Mesenchymal stem cell (in vitro differentiated cells and primary cell): ENCODE measurements at places on chromosomes 3 and 15.
A peak's percentile ranks its signal among the peaks of the same experiment; 100 is the strongest.

- DNase-seq: no peak
- no peaks in the 10 kb centered on the region for H3K36me3 ChIP-seq
- no peak overlapping the region for H3K27ac ChIP-seq
Observed at GRCh38 chr3:14822670-14823390, 4.1 kb downstream of the FGD5 start.

GRCh38 chr15:73946046-73946721 is 19.9 kb downstream of the LOXL1 start:
- DNase-seq: no peak
- H3K4me1 ChIP-seq: peaks cover 33% of the 10 kb centered on the region
- H3K4me3 ChIP-seq: no peak overlapping the region
- peaks cover 76% of the 10 kb centered on the region for H3K36me3 ChIP-seq

- H3K27me3 ChIP-seq: no peaks in the 10 kb centered on the region
- peaks cover 22% of the 10 kb centered on the region for H3K4me1 ChIP-seq
- peak overlapping the region; percentile 75 for H3K4me3 ChIP-seq
- H3K36me3 ChIP-seq: peaks cover 15% of the 10 kb centered on the region
- H3K27ac ChIP-seq: peak overlapping the region; percentile 82
Observed at GRCh38 chr3:11582191-11582968, 61.3 kb downstream of the VGLL4 start.

DNA sequence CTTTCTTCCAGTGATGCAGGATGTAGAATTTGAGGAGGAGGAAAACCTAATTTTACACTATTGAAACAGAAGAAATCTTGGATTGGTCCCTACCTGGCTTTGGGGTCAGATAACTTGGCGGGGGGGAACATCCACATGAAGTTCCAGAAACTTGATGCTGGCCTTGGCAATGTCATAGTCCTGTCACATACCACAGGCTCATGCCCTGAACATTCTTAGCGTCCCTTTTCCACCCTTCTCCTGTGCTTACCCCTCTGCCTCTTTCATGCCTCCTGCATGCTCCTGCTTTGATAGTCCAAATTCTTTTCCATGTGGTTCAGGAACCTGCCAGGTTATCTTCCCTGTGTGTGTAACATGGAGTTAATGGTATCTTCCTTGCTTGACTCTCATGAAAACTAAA is 110.6 kb downstream of the UNC13C start:
- no peak overlapping the region for H3K4me3 ChIP-seq
- H3K4me1 ChIP-seq: no peaks in the 10 kb centered on the region
- H3K27me3 ChIP-seq: no peaks in the 10 kb centered on the region
- no peak for DNase-seq
- H3K27ac ChIP-seq: no peak overlapping the region
- no peaks in the 10 kb centered on the region for H3K36me3 ChIP-seq

GRCh38 chr3:56775838-56776555 is 25.8 kb downstream of the ARHGEF3 start:
- H3K4me3 ChIP-seq: no peak overlapping the region
- no peaks in the 10 kb centered on the region for H3K27me3 ChIP-seq
- no peaks in the 10 kb centered on the region for H3K36me3 ChIP-seq
- peak; percentile 50 for DNase-seq

GRCh38 chr3:112635674-112636073 is 5.3 kb downstream of the CCDC80 start:
- H3K4me3 ChIP-seq: no peak overlapping the region
- H3K27me3 ChIP-seq: no peaks in the 10 kb centered on the region
- H3K4me1 ChIP-seq: peaks cover 19% of the 10 kb centered on the region
- DNase-seq: peak; percentile 94
- H3K27ac ChIP-seq: peak overlapping the region; percentile 65

- H3K27me3 ChIP-seq: no peaks in the 10 kb centered on the region
- H3K27ac ChIP-seq: no peak overlapping the region
- H3K4me3 ChIP-seq: no peak overlapping the region
- no peaks in the 10 kb centered on the region for H3K4me1 ChIP-seq
- DNase-seq: no peak
- H3K36me3 ChIP-seq: no peaks in the 10 kb centered on the region
Observed at GRCh38 chr3:167151636-167152035, 228.5 kb downstream of the ZBBX start.

DNA sequence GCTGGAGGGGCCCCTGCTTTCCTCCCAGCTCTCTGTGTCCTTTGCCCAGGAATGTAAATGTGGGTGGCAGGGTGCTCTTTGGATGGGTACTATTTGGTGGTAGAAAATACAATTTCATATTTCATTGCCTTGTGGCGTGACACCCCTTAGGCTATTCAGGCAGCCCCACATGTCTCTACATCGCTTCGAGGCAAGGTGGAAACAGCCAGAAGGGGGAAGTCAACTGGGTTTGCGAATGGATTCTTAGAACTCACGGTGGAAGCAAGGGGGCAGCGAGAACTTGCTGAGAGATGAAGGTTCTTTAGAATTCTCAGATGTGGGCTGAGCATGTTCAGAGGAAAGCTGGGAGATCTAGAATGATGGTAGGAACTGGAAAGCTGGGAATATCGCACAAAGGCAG is 25.3 kb downstream of the PLA2G4D start:
- no peak overlapping the region for H3K27ac ChIP-seq
- no peak overlapping the region for H3K4me3 ChIP-seq
- no peaks in the 10 kb centered on the region for H3K4me1 ChIP-seq

DNA sequence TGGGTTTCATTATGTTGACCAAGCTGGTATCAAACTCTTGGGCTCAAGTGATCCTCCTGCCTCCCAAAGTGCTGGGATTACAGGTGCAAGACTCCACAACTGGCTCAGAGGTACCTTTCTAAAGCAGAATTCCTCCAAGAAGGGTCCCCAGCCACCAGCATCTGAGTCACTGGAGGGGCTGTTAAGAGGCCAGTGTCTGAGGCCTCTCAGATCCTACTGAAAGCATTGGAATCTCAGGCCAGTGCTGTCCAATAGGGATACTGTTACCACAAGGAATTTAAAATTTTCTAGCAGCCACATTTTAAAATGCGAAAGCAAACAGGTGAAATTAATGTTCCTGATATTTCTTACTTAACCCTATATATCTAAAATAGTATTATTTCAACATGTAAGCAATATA is 1.3 kb downstream of the CAV3 start:
- H3K27ac ChIP-seq: no peak overlapping the region
- H3K36me3 ChIP-seq: no peaks in the 10 kb centered on the region
- H3K4me3 ChIP-seq: no peak overlapping the region
- peaks cover 3% of the 10 kb centered on the region for H3K4me1 ChIP-seq

GRCh38 chr3:53044711-53045517 is 959 bp downstream of the SFMBT1 start:
- H3K4me3 ChIP-seq: peak overlapping the region; percentile 87
- peaks cover 6% of the 10 kb centered on the region for H3K27me3 ChIP-seq
- H3K27ac ChIP-seq: no peak overlapping the region
- H3K4me1 ChIP-seq: peaks cover 15% of the 10 kb centered on the region
- no peaks in the 10 kb centered on the region for H3K36me3 ChIP-seq
- DNase-seq: peak; percentile 54

GRCh38 chr15:67202991-67203390 is 51.5 kb downstream of the AAGAB start:
- H3K4me1 ChIP-seq: peaks cover 2% of the 10 kb centered on the region
- no peak for DNase-seq
- H3K27me3 ChIP-seq: no peaks in the 10 kb centered on the region
- no peak overlapping the region for H3K4me3 ChIP-seq
- H3K27ac ChIP-seq: no peak overlapping the region

GRCh38 chr3:189683546-189684255 is 52.5 kb downstream of the TP63 start:
- no peak for DNase-seq
- H3K27me3 ChIP-seq: no peaks in the 10 kb centered on the region
- H3K4me3 ChIP-seq: no peak overlapping the region
- no peaks in the 10 kb centered on the region for H3K36me3 ChIP-seq
- no peaks in the 10 kb centered on the region for H3K4me1 ChIP-seq

- no peak overlapping the region for H3K4me3 ChIP-seq
- H3K27ac ChIP-seq: no peak overlapping the region
- no peaks in the 10 kb centered on the region for H3K27me3 ChIP-seq
Observed at GRCh38 chr3:170749765-170750477, 120.1 kb downstream of the RPL22L1 start.

GRCh38 chr15:83854950-83855707 is 201.2 kb downstream of the ADAMTSL3 start:
- H3K4me1 ChIP-seq: no peaks in the 10 kb centered on the region
- no peak overlapping the region for H3K27ac ChIP-seq
- H3K36me3 ChIP-seq: no peaks in the 10 kb centered on the region
- DNase-seq: no peak
- no peak overlapping the region for H3K4me3 ChIP-seq

DNA sequence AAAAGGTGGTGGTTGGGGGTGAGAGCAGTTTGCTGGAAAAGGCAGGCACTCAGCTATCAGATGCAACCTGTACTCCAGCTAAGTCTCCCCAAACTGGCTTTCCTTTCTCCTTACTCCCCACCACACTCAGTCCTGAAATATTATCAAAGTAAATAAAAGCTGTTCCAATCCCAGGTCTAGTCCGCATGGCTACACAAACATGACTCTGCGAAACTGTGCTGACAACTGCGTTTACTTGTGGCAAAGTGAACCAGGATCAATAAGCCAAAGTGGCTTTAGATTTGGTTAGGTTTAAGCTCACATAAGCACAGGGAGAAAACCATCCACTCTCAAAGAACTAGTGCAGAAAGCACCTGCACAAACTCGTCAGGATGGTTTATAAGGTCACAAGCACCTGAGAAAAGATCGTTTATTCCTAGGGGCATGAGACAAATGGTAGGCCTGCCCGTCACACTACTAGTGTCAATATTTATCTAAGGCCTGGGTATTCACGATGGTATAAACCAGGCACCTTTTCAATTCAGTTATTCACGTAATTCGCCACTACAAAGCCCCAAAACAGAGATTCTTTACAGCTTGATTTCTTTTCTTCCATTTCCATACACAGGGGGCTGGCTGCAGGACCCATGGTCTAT is 25.3 kb downstream of the LRIG1 start:
- H3K27ac ChIP-seq: no peak overlapping the region
- no peak for DNase-seq
- H3K4me3 ChIP-seq: no peak overlapping the region
- H3K27me3 ChIP-seq: no peaks in the 10 kb centered on the region
- peaks cover 20% of the 10 kb centered on the region for H3K4me1 ChIP-seq

GRCh38 chr3:134846911-134847317 is 51.9 kb downstream of the EPHB1 start:
- peak overlapping the region; percentile 68 for H3K27ac ChIP-seq
- DNase-seq: peak; percentile 72
- H3K4me1 ChIP-seq: peaks cover 11% of the 10 kb centered on the region
- H3K36me3 ChIP-seq: no peaks in the 10 kb centered on the region
- no peaks in the 10 kb centered on the region for H3K27me3 ChIP-seq

GRCh38 chr3:31043184-31043819 is 148.8 kb upstream of the GADL1 start:
- H3K27ac ChIP-seq: no peak overlapping the region
- H3K4me1 ChIP-seq: peaks cover 4% of the 10 kb centered on the region
- no peak overlapping the region for H3K4me3 ChIP-seq
- peak; percentile 56 for DNase-seq
- H3K27me3 ChIP-seq: no peaks in the 10 kb centered on the region

DNA sequence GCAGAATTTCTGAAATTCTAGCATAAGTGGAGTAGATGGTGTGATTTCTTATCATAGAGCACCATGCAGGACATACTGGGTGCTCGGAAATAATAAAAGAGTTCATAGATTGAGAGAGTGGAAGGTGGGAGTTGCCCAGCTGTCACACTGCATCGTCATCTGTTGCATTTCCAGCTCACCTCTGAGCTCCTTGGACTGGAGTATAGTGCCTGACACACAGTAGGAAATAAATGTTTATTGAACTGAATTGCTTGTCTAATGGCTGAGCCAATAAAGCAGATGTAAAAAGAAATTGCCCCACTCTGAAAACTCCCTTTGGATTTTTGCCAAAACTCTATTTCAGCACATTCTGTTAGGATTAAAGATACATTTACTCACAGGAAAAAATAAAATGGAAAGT is 108.9 kb upstream of the UBE2E1 start:
- no peak overlapping the region for H3K27ac ChIP-seq
- peaks cover 2% of the 10 kb centered on the region for H3K4me1 ChIP-seq
- DNase-seq: peak; percentile 56
- no peak overlapping the region for H3K4me3 ChIP-seq

- H3K27ac ChIP-seq: no peak overlapping the region
- no peaks in the 10 kb centered on the region for H3K27me3 ChIP-seq
- DNase-seq: no peak
- no peak overlapping the region for H3K4me3 ChIP-seq
Observed at GRCh38 chr15:59659366-59659765, 2.1 kb upstream of the GTF2A2 start.

DNA sequence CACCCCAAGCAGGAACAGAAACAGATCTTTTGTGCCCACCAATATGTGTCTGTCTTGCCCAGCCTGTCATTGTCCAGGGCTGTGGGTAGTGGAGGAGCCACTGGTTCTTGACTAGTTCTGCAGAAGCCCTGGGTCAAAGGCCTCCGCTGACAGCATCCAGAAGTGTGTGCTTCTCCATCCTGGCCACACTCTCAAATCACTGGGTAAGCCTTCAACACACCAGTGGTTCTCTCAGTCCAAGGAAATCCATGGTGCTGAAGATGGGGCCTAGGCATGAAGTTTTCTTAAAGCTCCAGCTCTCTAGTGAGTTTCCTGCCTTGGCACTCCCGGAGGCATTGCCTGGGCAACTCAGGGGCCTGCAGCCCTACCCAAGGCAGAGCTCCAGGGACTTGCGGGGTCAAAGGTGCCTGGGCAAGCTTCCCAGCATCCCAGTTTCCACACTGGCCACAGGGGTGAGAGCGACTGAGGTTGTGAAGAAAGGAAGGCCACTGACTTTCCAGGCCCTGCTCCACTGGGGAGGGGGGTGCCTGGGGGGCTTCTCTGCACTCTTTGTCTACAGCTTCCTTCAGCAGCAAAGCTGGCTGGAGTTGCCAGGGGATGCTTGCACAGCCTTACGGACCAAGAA is 37.9 kb upstream of the RPL32 start:
- H3K36me3 ChIP-seq: no peaks in the 10 kb centered on the region
- no peak overlapping the region for H3K4me3 ChIP-seq
- no peak overlapping the region for H3K27ac ChIP-seq

- no peaks in the 10 kb centered on the region for H3K27me3 ChIP-seq
- no peaks in the 10 kb centered on the region for H3K4me1 ChIP-seq
- DNase-seq: no peak
- H3K4me3 ChIP-seq: no peak overlapping the region
Observed at GRCh38 chr3:193711964-193712598, 119.1 kb downstream of the OPA1 start.

DNA sequence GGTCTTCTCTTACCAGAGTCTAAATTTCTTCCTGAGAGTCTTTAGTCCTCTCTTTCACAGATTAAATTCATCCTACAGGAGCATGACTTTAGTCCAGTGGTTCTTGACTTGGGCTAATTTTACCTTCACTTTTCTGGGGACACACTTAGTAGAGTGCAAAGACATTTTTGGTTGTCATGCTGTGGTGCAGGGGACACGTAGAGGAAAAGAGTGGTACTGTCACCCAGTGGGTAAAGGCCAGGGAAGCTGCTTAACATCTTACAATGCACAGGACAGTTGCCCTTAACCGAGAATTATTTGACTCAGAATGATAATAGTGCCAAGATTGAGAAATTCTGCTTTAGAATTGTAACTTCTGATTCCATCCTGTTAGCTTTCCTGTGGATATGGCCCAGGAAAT is 772.5 kb upstream of the GRM7 start:
- H3K4me3 ChIP-seq: no peak overlapping the region
- H3K36me3 ChIP-seq: no peaks in the 10 kb centered on the region
- no peak for DNase-seq
- no peak overlapping the region for H3K27ac ChIP-seq
